ENCODE measurements at places on chromosomes 12 and 14.

- DNase-seq, result no peak
Observed at GRCh38 chr14:54364555-54365415, 32.0 kb upstream of the CDKN3 start.

GRCh38 chr14:56025191-56025590 is 93.0 kb upstream of the PELI2 start:
- no peak for DNase-seq

GRCh38 chr12:42360747-42361403 is 34.9 kb downstream of the PPHLN1 start:
- DNase-seq, result no peak

DNA sequence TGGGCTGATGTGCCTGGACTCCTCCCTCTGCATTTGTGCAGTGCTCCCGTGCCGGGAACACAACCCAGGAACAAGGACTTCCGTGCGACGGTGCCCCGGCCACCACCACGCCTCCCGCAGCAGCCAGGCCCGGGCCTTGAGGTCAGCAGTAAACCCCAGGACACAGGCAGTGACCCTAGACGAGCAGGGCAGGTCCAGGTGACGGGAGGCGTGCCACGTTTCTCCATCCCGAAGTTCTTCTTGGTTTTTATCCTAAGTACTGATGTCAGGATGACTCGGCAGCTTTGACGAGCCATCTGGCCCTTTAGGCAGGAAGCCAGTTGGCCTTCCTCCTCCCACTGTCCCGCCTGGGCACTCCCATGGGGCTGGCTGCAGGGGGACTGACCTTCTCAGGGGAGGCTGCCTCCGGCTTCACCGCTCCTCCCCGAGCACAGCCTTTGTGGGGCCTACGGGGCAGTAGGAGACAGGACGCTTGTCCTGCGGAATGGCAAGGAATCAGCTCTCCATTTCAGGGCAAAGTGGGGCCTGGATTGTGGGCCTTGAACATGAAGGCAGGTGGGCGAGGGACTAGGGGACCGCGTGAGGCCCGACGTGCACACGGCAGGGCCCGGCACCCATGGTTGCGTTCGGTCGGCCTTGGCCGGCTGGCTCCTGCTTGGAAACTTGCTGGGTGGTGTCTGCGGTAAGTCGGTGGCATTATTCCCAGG is 94.1 kb downstream of the FBXL14 start:
- DNase-seq, result peak; percentile 69

GRCh38 chr12:124463341-124463921 is 104.0 kb downstream of the NCOR2 start:
- DNase-seq, result no peak

- DNase-seq, result no peak
Observed at GRCh38 chr14:32545506-32546210, 216.6 kb downstream of the AKAP6 start.
